IMR-90 (cell line): ENCODE measurements at places on chromosomes 6 and 20. TPM values are rescaled to one million over a fixed set of nuclear protein-coding genes. Genes with fewer than 3 reads are reported as not detected.

GRCh38 chr20:50221501-50222308 lies 31.1 kb downstream of the CEBPB start:
- H3K27ac ChIP-seq = no peak overlapping the region
- H3K4me1 ChIP-seq = peaks cover 17% of the 10 kb centered on the region
- peak; percentile 17 for DNase-seq
- H3K4me3 ChIP-seq = no peak overlapping the region
- no peaks in the 10 kb centered on the region for H3K36me3 ChIP-seq

DNA sequence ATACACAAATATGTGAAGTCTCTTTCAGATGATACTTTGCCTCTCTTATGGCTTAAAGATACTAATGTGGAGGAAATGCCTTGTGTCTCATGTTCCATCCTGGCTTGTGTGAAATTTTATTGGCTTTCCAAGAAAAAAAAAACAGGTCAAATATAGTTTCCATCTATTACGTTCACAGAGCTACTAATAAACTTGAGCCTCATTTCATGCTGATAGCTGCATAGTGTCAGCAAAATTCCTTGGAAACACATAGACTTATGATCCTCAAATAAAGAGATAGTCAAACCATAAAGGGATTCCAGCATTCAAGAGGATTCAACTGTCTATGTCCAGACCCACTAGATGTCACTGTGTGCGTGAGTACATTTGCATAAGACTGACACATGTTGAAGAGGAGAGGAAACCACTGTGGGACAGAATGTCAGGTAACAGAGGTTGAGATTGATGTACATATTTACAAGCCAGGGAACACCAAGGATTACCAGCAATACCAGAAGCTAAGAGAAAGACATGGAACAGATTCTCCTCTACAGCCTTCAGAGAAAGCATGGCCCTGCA lies 266.6 kb downstream of the COL12A1 start:
- H3K4me1 ChIP-seq = peaks cover 4% of the 10 kb centered on the region; the same call in 1 of the 2 replicates
- H3K27ac ChIP-seq = no peak overlapping the region
- H3K36me3 ChIP-seq = no peaks in the 10 kb centered on the region
- H3K27me3 ChIP-seq = no peaks in the 10 kb centered on the region
- no peak for DNase-seq

GRCh38 chr6:27892649-27893058 lies 19.5 kb downstream of the OR2B2 start:
- no peaks in the 10 kb centered on the region for H3K27me3 ChIP-seq
- no peaks in the 10 kb centered on the region for H3K36me3 ChIP-seq
- peak overlapping the region; percentile 32 for H3K27ac ChIP-seq
- peak; percentile 27 for DNase-seq

DNA sequence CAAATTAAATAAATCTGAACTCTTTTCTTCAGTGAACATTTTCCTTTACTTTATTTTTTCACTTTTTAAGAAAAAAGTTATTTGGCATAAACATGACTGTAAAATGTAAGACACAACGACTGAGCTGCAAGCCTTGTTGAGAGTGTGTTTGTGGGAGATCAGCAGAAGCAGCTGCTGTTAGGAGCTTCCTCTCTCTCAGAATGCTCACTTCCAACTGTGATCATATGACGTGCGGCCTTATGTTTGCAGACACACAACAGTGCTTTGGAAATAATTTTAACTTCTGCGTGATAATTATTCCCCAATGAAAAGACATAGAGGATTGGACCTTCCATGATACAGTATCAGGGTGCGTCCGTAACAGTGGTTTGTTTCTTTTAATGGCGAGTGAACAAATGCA lies 104.0 kb downstream of the ARHGAP18 start:
- DNase-seq = no peak
- H3K4me3 ChIP-seq = no peak overlapping the region
- no peak overlapping the region for H3K27ac ChIP-seq
- H3K36me3 ChIP-seq = no peaks in the 10 kb centered on the region; the same call in 1 of the 2 replicates
- H3K4me1 ChIP-seq = peaks cover 4% of the 10 kb centered on the region; the same call in 1 of the 2 replicates

- DNase-seq = no peak
- H3K27ac ChIP-seq = no peak overlapping the region
- H3K27me3 ChIP-seq = peaks cover 47% of the 10 kb centered on the region
- no peaks in the 10 kb centered on the region for H3K4me1 ChIP-seq
- no peak overlapping the region for H3K4me3 ChIP-seq
Observed at GRCh38 chr20:1191299-1191698, 6.5 kb upstream of the TMEM74B start.

TMEM74B gene
- total RNA-seq = not detected in 2 replicates

GTSF1L gene
- total RNA-seq = not detected in 2 replicates

DNA sequence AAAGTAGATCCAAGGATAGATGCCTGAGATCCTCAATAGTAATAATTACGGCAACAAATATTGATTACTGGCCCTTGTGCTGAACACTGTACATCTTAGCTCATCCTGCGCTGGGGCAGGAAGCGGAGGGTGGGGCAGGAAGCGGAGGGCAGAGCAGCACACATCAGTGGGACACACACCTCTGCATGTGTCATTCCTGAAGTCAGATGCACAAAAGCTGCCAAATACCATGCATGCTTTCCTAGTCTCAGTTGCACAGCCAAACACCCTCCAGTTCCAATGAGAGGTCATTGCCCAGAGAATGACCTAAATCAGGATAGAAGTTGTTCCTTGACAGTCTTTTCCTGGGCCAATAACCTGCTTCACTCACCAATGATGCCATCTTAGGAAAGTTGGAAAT lies 74.4 kb upstream of the FOXC1 start:
- no peaks in the 10 kb centered on the region for H3K36me3 ChIP-seq
- no peak overlapping the region for H3K27ac ChIP-seq
- H3K4me3 ChIP-seq = no peak overlapping the region
- DNase-seq = no peak
- peaks cover 1% of the 10 kb centered on the region; the same call in 1 of the 2 replicates for H3K27me3 ChIP-seq

DNA sequence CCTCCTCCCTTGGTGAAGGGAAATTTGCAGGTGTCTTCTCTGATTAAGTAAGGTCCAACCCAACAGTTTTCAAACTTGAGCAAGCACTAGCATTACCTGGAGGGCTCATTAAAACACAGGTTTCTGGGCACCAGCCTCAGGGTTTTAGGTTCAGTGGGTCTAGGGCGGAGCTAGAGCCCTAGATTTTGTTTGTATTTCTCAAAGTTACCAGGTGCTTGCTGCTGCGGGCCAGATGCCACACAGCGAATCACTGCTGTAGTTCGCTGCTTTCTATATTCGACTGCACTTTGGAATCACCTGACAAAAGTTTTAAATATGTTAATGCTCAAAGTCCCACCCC lies 869 bp downstream of the COL21A1 start:
- peaks cover 20% of the 10 kb centered on the region for H3K27me3 ChIP-seq
- H3K4me3 ChIP-seq = no peak overlapping the region
- no peaks in the 10 kb centered on the region for H3K36me3 ChIP-seq
- H3K4me1 ChIP-seq = no peaks in the 10 kb centered on the region
- H3K27ac ChIP-seq = no peak overlapping the region

DNA sequence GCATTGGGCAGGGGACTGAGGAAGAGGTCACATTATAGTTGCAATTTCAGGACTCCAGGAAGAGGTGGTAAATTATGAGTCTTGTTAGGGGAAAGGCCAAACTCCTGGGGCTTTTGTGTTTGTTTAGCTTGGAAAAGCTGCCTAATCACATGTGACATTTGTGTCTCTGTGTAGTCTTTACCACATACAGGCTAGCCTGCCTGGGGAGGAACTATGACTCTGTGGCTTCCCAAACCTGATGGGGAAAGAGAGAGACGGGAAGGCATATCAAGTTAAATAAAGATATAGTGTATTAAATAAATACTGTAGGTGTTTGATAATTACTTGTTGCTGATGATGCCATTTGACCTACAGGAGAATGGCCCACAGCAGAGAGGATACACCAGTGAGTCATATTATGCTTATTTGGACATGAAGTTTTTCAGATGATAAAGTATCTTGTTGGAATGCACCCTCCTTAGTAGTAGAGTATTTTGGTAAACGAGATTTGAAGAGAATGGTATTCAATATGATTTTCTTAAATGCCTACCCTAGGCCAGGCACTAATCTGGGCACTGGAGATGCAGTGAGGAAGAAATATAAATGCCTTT lies 4.0 kb downstream of the BLTP3A start:
- H3K27ac ChIP-seq = no peak overlapping the region
- no peaks in the 10 kb centered on the region for H3K27me3 ChIP-seq
- H3K36me3 ChIP-seq = no peaks in the 10 kb centered on the region
- no peak overlapping the region for H3K4me3 ChIP-seq
- H3K4me1 ChIP-seq = peaks cover 6% of the 10 kb centered on the region; the same call in 1 of the 2 replicates

GRCh38 chr6:112298021-112298745 lies 43.8 kb upstream of the LAMA4 start:
- peak overlapping the region; percentile 78; the same call in 1 of the 2 replicates for H3K27ac ChIP-seq
- peak; percentile 97 for DNase-seq
- no peaks in the 10 kb centered on the region for H3K36me3 ChIP-seq

DNA sequence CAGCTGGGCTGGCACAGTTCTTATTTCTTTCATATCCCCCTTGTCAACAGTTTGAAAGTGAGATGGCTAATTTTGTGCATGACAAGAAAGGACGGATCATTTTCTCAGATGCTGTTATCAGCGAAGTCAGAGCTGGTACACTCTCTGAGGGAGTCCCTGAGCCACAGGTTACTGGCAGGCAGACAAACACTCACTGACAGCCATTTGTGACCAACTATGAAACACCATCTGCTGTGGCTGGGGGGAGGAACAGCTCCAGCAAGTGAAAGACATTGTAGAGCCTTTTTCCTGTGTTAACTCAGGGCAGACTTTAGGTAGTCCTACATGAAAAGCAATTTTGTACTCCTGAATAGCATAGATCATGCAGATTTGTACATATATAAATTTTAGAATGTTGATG lies 22.2 kb downstream of the OLIG3 start:
- no peak overlapping the region for H3K4me3 ChIP-seq
- H3K27ac ChIP-seq = no peak overlapping the region
- peaks cover 15% of the 10 kb centered on the region for H3K27me3 ChIP-seq
- H3K36me3 ChIP-seq = no peaks in the 10 kb centered on the region

PDYN gene
- total RNA-seq = not detected in 2 replicates

SLC12A5 gene
- total RNA-seq = not detected in 2 replicates

- no peak for DNase-seq
- no peak overlapping the region for H3K27ac ChIP-seq
- no peaks in the 10 kb centered on the region for H3K27me3 ChIP-seq
- no peak overlapping the region for H3K4me3 ChIP-seq
Observed at GRCh38 chr6:33676416-33677142, 34.9 kb downstream of the UQCC2 start.

GRCh38 chr6:123380257-123380656 lies 256.5 kb downstream of the TRDN start:
- H3K4me3 ChIP-seq = no peak overlapping the region
- H3K27ac ChIP-seq = no peak overlapping the region
- no peaks in the 10 kb centered on the region for H3K36me3 ChIP-seq
- H3K27me3 ChIP-seq = no peaks in the 10 kb centered on the region
- no peaks in the 10 kb centered on the region for H3K4me1 ChIP-seq
- DNase-seq = no peak

DNA sequence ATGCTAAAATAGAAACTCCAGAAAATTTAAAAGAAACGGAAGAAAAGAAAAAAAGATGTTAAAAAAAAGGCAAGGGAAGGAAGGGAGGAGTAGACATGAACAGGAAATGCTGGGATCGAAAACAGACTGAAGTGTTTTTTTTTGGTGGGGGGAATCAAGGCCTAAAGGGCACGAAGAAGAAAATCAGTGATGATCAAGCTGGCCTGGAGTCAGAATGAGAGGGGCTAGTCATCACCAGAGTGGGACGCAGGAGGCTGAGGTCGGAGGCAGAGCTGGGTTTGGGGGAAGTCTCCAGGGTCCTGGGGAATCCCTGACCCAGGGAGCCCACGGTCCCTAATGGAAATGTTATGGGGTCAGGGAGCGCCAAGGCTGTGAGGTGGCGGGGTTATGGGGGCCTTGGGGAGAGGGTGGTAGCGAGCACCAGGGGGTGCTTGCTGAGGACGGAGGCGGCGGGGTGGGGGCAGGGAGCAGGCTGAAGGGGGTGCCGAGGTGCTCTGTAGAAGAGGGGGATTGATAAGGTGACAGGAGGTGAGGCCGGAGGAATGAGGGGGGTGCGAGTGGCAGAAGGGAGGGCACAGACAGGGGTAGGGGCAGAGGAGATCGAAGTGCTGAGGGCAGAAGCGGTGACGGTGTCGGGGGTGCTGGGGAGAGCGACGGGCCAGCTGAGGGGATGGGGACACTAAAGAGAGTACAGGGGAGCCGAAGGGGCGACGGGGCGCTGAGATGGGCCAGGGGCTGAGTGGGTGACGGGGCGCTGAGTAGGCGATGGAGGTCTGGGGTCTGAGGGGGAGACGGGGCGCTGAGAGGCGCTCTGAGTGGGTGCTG lies 684 bp downstream of the ZNFX1 start:
- H3K4me3 ChIP-seq = peak overlapping the region; percentile 53

DNA sequence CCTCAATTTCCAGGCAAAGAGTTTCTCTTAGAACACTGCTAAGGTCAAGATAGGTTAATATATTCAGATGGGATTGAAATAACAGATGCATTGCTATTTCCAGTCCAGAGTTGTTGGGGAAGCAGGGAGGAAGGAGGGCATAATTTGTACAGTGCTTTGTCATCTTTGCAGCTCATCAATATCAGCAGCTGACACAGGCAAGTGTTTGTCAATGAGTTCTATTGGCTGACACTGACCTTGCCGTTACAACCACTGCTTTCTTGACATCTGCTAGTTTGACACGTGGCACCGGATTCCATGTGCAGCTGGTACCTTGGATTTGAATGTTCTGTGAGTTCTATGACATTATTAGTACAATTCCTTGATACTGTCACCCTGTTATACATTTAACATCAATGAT lies 28.0 kb upstream of the MLIP start:
- DNase-seq = no peak
- no peaks in the 10 kb centered on the region for H3K36me3 ChIP-seq
- H3K4me3 ChIP-seq = no peak overlapping the region
- H3K27me3 ChIP-seq = no peaks in the 10 kb centered on the region
- H3K27ac ChIP-seq = no peak overlapping the region
- H3K4me1 ChIP-seq = peaks cover 9% of the 10 kb centered on the region

GRCh38 chr6:125550892-125551291 lies 198.5 kb upstream of the HEY2 start:
- no peak overlapping the region for H3K4me3 ChIP-seq
- no peaks in the 10 kb centered on the region for H3K4me1 ChIP-seq
- no peaks in the 10 kb centered on the region for H3K36me3 ChIP-seq
- no peaks in the 10 kb centered on the region; the same call in 1 of the 2 replicates for H3K27me3 ChIP-seq

GRCh38 chr6:36120979-36121786 lies 9.1 kb upstream of the MAPK13 start:
- peaks cover 2% of the 10 kb centered on the region; the same call in 1 of the 2 replicates for H3K36me3 ChIP-seq
- H3K27ac ChIP-seq = no peak overlapping the region
- H3K4me1 ChIP-seq = peaks cover 7% of the 10 kb centered on the region
- DNase-seq = no peak

DNA sequence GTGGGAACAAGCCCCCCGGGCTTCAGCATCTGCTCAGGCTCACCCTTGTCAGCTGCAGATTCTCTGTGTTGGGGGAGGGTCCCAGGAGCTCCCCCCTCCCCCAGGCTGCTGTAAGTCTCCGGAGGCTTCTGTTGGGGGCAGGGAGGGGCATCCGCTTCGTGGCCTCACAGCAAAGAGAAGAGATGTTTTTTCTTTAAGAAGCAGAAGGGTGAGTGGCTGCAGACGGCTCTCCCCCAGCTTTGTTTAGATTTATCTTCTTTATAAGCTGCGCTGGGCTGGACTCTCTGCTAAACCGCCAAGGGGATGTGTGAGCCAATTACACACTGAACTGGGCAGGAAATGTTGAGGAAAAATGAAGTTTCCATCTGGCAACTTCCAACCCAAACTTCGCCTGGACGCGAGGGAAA lies 48.7 kb upstream of the GATA5 start:
- no peaks in the 10 kb centered on the region for H3K36me3 ChIP-seq
- H3K4me3 ChIP-seq = no peak overlapping the region

GRCh38 chr6:19158586-19158985 lies 678.6 kb upstream of the ID4 start:
- no peak for DNase-seq
- H3K27me3 ChIP-seq = no peaks in the 10 kb centered on the region
- H3K4me3 ChIP-seq = no peak overlapping the region
- H3K4me1 ChIP-seq = no peaks in the 10 kb centered on the region

- no peak overlapping the region for H3K4me3 ChIP-seq
- no peak overlapping the region for H3K27ac ChIP-seq
- peaks cover 4% of the 10 kb centered on the region; the same call in 1 of the 2 replicates for H3K4me1 ChIP-seq
- no peaks in the 10 kb centered on the region for H3K36me3 ChIP-seq
Observed at GRCh38 chr6:36560822-36561221, 13.5 kb upstream of the STK38 start.
